H54 (cell line): ENCODE measurements at places on chromosomes 6 and 20.

DNA sequence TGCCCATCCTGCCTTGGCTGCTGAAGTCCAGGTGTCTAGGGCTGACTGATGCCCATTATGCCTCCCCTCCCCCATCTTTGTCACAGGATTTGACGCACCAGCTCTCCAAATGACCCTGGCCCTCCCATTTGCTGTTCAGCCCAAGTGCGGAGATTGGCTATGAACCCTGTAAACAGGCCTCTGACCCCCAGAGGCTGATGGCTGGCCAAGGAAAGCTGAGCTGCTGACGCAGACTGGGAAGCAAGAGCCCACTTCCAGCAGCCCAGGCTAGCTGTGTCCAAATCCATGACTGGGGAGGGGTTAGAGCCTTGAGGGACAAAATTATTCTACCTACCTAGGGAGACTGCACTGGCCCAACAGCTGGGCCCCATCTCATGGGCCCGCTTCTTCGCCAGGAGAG lies 797 bp upstream of the GNRH2 start:
- no peak for DNase-seq

DNA sequence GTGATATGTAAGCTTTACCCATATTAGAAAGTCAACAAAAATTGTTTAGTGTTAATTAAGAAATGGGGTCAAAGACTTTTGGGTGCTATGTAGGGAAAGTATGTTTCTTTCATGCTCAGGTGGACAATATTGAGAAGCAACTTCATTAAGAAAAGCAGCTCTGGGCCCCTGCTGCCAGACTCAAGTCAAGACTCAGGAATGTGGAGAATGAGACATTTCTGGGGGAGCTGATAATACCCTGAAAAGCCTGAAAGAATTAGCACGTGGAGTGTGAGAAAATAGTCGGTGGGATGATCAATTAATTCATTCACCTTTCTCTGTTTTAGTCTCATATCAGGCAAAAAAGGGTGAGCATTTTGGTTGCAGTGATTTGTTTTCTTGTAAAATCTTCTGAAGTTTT lies 175.1 kb upstream of the IMPG1 start:
- DNase-seq, result no peak

- DNase-seq, result no peak
Observed at GRCh38 chr20:20497242-20497978, 129.5 kb downstream of the INSM1 start.

- DNase-seq, result peak; percentile 61
Observed at GRCh38 chr6:161369339-161369738, 95.5 kb upstream of the AGPAT4 start.

GRCh38 chr6:131265939-131266338 lies 130.7 kb downstream of the AKAP7 start:
- no peak for DNase-seq

GRCh38 chr6:106204961-106205360 lies 118.8 kb downstream of the PRDM1 start:
- no peak for DNase-seq

DNA sequence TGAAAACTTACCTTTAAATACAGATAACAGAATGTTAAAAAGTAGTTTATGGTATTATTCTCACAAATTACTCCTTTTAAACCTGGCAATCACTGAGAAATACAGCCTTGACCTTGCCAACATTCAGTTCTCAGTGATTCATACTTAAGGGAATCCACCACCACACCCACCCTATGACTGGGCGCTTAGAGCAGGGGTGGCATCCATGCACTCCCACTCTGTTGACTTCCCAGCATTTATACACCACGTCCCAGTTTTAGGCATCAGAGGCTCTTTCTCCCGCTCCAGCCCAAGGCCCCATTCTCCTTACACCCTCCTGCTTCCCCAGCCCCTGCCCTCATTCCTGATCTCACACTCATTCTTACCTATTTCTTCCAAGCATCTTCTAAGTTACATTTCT lies 16.3 kb downstream of the TRAF3IP2 start:
- peak; percentile 33 for DNase-seq

- no peak for DNase-seq
Observed at GRCh38 chr20:17282501-17282900, 55.7 kb downstream of the PCSK2 start.

DNA sequence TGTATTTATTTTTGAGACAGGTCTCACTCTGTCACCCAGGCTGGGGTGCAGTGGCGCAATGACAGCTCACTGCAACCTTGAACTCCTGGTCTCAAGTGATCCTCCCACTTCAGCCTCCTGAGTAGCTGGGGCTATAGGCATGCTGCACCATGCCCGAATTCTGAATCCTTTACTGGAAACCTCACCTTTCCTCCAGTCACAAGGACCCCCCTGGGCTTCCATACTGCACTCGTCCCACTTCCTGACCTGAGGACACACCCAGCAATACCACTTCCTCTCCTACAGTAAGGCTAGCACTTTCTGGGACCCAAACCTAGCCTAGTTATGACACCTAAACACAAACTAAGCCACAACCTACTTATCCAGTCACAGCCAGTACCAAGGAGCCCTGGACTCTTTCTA lies 68.2 kb downstream of the FAM217A start:
- no peak for DNase-seq

DNA sequence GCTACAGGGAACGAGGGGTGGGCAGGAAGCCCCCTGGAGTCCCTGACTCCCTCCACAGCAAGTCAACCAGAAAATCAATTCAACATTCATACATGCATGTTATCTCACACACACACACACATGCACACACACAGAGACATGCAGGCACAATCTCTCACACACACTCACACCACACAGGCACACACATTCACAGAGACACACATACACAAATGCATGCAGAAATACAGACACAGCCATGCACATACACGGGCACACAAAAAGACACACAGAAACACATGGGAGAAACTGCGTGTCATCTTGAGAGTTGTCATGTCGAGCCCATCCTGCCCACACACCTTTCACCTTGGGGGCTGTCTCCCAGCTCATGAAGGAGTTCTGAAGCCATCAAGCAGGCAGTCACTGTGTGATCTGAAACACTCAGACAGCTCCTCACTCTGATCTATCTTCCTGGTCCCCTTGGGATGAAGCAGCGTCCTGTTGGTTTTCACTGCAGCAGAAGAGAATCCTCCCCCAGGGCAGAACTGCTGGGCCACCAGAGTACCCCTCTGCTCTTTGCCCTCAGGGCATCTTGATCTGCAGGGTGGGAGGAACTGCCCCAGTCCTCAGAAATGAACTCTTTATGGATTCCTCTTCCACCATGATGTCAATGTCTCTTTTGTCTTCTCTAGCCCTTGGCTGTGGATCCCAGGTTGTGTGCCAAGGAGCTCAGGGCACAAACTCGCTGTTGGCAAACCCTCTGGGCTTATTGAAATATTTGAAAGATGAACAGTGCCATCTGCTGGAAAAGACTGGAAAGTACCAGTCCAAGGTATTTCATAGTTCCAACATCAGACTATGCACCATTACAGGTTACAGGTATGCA lies 8.8 kb downstream of the RAET1L start:
- DNase-seq, result peak; percentile 37

DNA sequence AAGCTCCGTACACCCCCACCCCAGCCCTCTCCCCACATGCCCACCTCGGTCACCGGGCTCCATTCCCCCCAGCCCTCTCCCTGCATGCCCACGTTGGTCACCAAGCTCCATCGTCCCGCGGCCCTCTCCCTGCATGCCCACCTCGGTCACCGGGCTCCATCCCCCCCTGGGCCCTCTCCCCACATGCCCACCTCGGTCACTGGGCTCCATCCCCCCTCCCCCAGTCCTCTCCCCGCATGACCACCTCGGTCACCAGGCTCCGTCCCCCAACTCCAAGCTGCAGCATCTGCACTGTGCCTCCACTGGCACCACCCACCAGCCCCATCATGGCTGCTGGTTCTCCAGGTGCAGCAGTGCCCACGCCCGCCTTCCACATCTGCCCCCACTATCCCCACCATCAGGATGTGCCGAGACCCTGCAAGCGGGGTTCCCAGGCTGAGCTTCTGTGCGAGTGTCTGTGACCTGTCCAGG lies 16.8 kb downstream of the TAF4 start:
- DNase-seq, result no peak

GRCh38 chr6:19432966-19433498 lies 404.1 kb upstream of the ID4 start:
- DNase-seq, result no peak

DNA sequence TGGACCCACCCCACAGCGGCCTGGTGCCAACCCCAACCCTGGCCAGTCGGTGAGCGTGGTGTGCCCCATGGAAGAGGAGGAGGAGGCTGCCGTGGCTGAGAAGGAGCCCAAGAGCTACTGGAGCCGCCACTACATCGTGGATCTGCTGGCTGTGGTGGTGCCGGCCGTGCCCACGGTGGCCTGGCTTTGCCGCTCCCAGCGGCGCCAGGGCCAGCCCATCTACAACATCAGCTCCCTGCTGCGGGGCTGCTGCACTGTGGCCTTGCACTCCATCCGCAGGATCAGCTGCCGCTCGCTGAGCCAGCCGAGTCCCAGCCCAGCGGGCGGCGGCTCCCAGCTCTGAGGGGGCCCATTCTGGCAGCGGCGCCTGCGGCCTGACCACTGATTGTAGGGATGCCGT lies 23.2 kb downstream of the SDCBP2 start:
- DNase-seq, result no peak

DNA sequence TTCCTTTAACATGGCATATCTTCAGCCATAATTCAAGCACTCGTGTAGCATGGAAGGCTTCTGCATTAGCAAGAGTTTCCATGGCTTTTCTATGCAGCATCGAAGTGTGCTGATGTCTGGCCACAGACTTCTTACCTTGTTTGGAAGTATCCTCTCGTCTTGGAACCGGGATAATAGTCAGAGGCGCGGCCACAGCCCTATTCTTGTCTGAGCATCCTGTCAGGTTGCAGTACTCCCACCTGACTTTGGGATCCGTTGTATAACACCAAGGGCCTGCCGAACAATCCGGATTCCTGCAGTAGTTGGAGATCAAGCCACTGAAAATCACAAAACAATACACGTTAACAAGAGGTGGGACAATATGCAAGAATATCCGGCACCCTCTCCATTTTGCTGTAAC lies 138.9 kb downstream of the SLC22A3 start:
- no peak for DNase-seq

GRCh38 chr6:93468291-93468690 lies 48.9 kb upstream of the EPHA7 start:
- no peak for DNase-seq

GRCh38 chr6:112416866-112417265 lies 69.7 kb downstream of the RFPL4B start:
- DNase-seq, result no peak

GRCh38 chr20:11054266-11054993 lies 380.6 kb upstream of the JAG1 start:
- DNase-seq, result no peak

GRCh38 chr6:129776542-129777330 lies 66.8 kb upstream of the ARHGAP18 start:
- no peak for DNase-seq

DNA sequence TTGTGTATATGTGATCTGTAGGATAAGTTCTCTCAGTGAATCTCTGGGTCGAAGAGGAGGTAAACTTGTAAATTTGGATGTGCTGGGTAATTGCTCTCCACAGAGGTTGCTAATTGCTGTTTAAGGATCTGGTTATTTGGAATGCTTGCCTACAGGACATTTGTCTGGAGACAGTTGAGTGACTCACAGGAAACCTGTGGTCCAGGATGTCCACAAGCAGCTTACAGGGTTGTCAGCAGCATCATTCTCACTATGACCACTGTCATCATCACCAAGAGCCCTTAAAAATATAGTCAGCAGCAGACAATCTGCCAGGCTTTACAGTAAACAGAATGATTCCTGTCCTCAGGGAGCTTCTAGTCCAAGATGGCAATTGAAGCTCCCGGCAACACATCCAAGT lies 31.2 kb upstream of the KCNK5 start:
- DNase-seq, result no peak

DNA sequence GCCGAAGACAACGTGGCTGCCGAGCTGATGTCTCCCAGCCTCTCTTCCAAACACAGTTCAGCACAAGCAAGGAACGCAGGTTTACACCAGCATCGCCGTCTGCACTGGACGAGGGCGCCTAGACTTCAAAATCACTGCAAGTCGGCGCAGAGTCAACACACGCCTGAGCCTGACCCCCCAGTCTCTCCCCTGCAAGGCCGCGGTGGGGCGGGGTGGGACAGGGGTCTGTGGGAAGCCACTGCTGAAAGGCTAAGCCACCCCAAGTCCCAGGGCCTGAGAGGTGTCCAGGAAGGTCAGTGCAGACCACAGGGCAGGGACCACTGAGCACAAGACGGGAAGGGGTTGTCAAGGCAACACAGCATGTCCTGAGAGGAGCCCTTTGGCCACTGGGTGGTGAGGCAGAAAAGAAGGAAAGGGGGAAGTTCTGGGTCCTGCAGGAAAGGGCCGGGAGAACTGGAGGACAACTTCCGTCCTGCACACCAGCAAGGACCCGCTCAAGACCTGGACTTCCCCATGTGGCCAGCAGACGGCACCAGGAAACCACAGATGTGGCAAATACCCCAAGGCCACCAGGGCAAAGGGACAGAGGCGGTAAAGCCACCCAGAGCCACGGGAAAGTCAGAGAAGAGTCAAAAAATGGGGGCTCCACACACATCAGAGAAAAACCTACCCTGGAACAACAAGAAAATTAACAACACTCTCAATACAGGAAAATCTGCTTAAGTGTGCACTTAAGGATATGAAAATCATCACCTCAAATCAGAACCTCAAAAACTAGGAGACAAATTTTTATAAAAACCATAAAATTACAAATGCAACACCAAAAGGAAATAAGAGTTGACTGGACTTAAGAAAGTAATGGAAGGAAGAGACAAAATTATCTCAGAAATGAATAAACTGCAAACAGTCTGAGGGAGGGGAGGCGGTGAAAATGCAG lies 84.8 kb downstream of the TAF4 start:
- peak; percentile 25 for DNase-seq

GRCh38 chr6:113750151-113750855 lies 106.8 kb upstream of the MARCKS start:
- DNase-seq, result no peak

- no peak for DNase-seq
Observed at GRCh38 chr20:34110745-34111641, 1.1 kb downstream of the EIF2S2 start.

- no peak for DNase-seq
Observed at GRCh38 chr6:149336609-149336928, 19.1 kb downstream of the TAB2 start.

DNA sequence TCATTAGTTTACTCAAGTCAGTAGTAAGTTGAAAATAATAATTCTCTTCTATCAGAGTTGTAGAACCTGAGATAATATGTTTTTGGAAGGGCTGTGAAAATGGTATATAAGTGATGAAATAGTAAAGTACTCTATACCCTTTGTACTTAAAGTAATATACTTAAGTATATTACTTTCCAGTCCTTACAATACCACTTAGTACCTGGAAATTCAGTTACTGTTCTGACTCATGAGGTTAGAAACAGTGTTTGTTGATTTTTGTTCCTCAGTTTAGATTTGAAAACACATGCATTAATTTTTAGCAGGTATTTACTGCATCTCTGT lies 10.1 kb downstream of the TULP4 start:
- DNase-seq, result no peak

- DNase-seq, result no peak
Observed at GRCh38 chr6:43268355-43268700, 25.0 kb downstream of the TTBK1 start.

DNA sequence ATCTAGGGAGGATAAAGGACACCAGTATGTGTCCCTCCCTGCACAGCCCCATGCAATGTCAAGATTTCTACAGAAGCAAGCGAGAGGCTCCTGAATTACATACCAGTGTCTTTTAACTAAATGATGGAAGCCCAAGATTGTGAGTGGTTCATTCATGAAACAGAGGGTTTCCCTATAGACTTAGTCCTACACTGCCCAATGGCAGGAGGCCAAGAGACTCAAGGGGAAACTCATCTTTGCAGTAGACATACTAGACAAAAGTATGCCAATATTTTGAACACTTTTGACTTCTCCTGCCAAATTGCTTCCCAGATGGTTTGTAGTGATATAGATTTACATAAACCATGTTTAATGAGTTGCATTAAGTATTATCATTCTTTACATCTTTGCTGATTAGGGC lies 557.2 kb upstream of the JAG1 start:
- no peak for DNase-seq
